Stimulated activated CD4-positive, alpha-beta T cell treated with anti-CD3 and anti-CD28 coated beads, Interleukin-4, amount 100 ng/mL, for 24 hours (primary cell): ENCODE measurements at places on chromosomes 7 and 10.

DNA sequence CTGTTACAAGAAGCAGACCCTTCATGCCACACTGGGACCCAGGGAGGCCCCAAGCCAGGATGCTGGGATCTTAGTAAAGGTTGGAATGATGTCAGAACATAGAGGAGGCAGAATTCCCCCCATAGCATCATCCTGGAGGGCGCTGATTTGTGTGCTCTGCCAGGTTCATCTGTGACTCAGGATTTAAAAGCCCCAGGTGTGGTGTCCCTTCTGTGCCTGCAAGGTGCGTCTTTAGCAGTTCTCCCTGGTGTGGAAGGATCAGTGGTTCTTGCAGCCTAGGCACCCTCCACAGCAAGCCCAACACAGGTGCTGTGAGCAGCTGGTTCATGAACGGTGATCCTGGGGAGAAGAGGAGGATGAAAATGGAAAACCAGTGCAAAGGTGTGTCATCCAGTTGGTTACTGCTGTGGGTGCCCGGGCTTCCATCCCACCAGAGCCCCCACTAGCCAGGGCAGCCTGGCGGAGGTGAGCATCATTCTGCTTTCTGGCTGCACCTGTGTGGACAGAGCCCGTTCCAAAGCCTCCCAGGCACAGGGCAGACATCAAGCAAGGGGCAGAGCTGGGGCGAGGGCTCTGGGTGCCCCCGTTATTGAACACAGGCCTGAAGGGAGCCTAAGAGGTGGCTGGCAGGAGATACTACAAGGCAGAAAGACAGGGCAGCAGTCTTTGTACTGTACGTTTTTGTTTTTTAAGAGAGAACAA, 49.5 kb downstream of the IKZF1 start:
- no peak for DNase-seq

DNA sequence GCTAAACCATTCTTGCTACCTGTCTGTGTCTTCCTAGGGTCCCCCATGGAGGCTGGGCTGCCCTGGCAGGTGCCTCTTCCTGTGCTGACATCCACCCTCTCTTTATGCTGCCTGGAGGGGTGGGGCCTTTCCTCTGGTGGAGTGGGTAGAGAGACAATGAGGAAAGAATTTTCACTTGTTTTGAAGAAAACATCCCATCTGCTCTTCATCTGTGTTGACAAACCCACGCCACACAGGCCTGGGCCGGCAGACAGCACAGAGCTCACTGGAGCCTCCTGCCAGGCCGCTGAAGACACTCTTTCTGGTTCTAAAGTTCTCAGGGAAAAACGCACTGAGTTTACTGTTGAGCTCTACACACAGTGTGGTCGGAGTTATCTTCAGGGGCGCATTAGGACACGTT, 328.2 kb downstream of the GLRX3 start:
- no peak for DNase-seq

DNA sequence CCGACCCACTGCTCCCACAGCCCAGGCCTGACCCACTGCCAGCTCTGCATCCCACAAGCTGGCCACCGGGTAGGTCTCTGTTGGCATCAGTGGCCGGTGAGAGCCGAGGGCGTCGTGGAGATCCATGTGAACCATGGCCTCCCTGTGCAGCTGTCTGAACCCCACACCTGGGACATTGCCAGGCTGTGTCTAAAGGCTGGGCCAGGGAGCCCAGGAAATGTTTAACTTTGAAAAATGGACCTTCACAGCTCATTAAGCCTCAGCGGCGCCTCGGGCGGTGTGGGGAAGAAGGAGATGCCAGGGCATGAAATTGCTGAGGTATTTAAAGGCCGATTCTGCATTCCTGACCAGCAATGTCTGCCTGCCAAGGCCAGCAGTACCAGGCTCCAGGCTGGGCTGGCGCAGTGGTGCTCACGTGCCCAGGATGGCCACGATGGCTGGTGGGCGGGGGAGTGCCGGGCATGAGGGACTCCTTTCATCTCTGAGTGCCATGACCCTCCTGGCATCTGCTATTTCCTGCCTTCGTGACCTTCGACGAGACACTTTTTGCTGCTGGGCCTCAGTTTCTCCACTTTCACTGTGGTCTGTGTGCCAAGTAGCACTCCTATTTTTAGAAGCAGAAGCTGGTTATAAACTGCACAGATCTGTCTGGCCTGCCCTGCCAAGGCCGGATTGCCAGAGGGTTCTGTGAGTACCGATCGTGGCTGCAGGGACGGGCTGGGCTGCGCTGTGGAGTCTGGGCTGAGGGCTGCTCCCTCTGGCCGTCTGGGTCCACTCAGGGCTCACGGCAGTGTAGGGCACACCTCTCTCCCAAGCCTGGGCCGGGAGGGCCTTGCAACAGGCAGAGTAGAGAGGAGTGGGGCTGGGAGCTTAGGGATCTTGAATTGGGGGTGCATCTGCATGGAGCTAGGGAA, 21.8 kb downstream of the ELFN1 start:
- DNase-seq = no peak

DNA sequence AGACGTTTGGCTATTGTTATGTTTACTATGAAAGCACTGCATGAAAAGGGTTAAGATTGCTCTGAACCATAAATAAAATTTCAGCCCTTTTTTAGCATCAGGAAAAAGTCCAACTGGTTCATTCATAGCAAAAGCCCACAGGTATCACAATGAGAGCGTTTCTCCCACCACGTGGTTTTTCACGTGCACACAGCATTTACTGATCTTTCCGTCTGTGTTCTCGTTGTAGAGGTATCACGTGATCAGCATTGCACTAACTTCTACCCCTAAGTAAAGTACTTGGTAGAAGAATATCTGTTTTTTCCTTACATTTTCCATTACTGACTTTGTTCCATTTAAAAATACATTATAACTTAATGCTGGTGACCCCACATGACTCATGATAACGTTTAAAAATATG, 17.8 kb upstream of the CCDC3 start:
- DNase-seq = no peak

GRCh38 chr7:24917510-24918239, 62.3 kb downstream of the OSBPL3 start:
- no peak for DNase-seq

DNA sequence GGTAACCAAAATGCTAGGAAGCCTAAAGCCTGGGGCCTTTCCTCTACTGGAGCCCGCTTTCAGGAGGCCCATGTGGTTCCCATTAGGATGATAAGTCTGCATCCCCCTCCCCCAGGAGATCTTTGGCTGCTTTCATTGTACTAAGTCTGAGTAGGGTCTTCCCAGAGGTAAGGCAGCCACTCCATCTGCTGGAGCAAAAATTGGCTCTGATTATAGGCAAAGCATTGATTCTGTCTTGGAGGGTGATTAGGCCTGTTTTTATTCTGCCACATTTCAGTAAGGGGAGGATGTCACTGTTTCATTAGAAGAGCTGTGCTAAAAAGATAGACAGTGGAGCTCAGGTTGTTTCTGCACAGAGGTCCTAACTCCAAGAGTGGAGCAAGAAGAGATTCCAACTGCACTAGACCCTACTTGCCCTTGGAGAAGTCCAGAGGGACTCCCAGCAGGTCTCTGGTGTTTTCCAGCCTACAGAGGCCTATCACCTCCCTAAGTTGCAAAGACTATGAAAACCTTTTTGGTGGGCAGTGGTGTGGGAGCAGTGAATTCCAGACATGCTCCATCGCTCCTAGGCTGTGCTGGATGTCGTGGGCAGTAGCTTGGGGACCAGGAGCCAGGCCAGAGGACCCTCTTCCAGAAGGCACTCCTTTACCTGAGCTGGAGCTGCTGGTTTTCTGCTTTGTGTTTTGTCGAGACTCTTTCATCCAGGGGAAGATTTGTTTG, 7.1 kb upstream of the HOXA2 start:
- DNase-seq = no peak

- DNase-seq = no peak
Observed at GRCh38 chr7:112505495-112505894, 24.7 kb downstream of the LSMEM1 start.

- DNase-seq = no peak
Observed at GRCh38 chr10:126549344-126549743, 121.1 kb downstream of the C10orf90 start.

- no peak for DNase-seq
Observed at GRCh38 chr10:22833781-22834180, 94.1 kb upstream of the ARMC3 start.

GRCh38 chr10:95264227-95265051, 26.4 kb downstream of the PDLIM1 start:
- DNase-seq = no peak

GRCh38 chr10:44997105-44997748, 3.5 kb upstream of the ZNF22 start:
- DNase-seq = no peak

GRCh38 chr10:9227679-9228365, 1173.3 kb downstream of the GATA3 start:
- no peak for DNase-seq

DNA sequence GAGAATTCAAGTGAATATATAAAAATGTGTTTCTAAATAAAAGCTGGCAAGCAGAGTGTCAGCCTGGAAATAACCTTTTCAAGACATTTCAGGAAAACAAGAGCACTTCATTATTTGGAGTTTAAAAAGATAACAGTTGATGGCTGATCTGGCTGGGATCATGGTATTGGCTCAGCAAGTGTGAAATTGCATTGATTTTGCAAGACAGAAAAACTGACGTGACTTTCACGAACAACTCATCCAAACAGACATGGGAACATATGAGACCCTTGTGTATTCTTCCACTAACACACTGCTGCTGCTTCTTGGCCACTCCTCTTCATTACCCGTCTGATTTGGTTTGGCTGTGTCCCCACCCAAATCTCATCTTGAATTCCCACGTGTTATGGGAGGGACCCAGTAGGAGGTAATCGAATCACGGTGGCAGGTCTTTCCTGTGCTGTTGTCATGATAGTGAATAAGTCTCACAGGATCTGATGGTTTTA, 108.5 kb downstream of the RAB18 start:
- DNase-seq = no peak

DNA sequence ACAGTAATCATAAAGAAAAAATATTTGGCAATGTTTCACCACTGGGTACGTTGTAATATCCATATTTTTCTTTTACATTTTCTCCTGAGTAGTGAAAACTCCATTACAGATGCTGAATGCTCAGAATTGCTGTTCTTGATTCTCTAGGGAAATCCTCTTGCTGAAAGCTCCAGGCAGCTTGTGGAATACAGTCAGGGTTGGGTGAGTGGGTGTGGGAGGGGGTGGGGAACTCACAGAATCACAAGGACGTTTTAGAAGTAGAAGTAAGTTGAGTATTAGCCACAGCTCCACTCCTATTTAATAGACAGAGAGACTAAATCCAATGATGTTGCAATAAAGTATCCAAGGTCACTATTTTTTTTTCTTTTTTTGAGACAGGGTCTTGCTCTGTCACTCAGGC, 1270.9 kb downstream of the TYW1 start:
- DNase-seq = no peak

DNA sequence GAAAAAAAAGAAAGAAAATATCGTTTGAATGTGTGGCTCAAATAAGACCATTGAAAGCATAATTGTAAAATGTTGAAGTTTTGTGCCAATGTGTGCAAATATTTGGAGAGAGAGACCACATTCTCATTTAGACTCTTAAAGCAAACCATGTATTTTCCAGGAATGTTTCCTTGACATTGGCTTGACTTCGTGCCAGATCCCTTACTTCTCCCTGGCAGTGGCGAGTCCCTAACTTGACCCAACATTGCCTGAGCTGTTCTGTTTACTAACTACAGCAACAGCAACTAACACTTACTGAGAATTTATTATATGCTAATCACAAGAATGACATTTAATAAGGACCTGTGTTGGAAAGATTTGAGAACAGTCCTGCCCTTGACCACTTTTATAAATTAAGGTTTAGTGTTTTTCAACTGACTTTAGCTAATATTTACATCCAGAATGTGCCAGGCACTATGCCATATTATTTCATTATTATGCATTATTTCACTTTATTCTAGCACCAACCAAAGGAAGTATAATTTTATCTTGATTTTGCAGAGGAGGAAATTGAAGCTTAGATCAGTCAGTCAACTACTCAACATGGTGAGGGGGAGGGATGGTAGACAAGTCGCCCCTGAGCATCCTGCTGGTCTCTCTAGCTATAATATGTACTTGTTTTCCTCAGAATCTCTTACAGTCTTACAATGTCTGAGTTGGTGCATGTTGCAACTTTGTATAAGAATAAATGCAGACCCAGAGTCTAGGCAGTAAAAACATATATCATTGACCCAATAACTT, 29.7 kb downstream of the ZNF467 start:
- no peak for DNase-seq

GRCh38 chr7:140724706-140725105, 28.2 kb downstream of the NDUFB2 start:
- no peak for DNase-seq

DNA sequence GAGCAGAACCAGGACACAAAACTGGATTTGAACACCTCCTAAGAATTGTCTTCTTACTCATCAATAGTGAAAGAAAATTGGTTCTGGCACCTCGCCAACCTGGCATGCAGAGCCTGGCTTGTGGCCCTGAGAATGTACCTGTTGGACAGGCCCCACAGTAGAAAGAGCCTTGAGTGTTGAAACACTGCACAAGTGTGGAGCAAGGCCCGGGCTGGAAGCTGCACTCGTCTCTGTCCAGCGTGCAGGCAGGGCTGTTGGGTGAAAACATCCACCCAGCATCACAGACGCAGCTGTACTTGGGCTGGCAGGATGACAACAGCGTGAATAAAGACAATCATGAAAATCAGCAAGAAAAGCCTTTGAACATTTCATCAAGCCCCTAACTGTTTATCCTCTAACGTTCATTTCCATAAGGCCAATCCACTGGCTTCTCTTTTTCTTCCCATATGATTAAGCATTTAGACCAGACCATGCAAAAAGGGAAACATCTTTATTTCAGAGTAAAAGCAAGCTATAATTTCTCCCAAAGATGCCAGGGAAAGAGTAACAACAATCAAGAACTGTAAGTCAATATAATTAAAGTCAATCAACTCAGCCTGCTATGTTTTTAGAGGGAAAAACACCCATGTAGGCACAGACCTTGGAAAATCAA, 15.6 kb downstream of the CUBN start:
- no peak for DNase-seq

DNA sequence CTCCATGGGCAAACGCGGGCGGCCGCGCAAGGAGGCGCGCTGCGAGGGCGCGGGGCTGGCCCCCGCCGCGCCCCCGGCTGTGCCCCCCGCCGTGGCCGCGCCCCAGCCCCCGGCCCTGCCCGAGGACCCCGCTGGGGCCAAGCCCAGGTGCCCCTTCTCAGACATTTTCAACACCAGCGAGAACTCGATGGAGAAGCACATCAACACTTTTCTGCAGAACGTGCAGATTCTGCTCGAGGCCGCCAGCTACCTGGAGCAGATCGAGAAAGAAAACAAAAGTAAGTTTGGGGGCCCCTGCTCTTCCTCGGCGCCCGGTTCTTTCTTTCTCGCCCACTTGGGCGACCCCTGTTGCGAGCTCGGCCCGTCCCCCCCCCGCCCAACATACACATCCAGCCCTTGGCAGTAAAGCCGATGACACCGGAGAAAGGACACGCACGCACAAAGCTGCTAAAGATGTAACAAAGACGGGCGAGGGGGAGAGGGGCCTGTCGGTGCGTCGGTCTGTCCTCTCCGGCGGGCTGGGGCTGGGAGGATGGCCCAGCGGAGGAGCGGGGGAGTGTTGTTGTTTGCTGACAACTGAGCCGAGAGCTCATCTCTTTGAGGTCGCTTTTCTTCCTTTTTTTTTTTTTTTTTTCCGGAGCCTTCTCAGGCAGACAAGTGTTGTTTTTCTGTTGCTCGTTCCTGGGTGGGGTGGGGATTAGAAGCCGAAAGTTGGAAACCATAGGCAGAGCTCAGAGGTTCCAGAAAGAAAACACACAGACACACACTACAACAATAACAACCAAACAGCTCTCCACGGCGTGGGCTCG, 604 bp downstream of the MXI1 start:
- DNase-seq = peak; percentile 41
